ENCODE measurements at places on chromosomes 5 and 9. TPM values are rescaled to one million over a fixed set of nuclear protein-coding genes. Genes with fewer than 3 reads are reported as not detected.

The RPL12 gene
- 1,457 TPM for total RNA-seq

The GRAMD2B gene
- 8.4 TPM for total RNA-seq

The IL13 gene
- total RNA-seq: 69.0 TPM

The C5orf34 gene
- 9.0 TPM for total RNA-seq

The EGFL7 gene
- total RNA-seq: 0.61 TPM

The BNC2 gene
- 0.18 TPM for total RNA-seq

The N4BP3 gene
- 5.3 TPM for total RNA-seq

The TRIM23 gene
- total RNA-seq: 7.8 TPM

The MRPS2 gene
- 71.0 TPM for total RNA-seq

The ERGIC1 gene
- total RNA-seq: 39.9 TPM

The TRMT10B gene
- 12.0 TPM for total RNA-seq

The PCDHGB6 gene
- 0.11 TPM for total RNA-seq

The EFCAB9 gene
- not detected for total RNA-seq

The RASEF gene
- not detected for total RNA-seq

The TPPP gene
- total RNA-seq: 0.38 TPM

The F2RL1 gene
- 1.8 TPM for total RNA-seq

The SEMA5A gene
- total RNA-seq: not detected

- no peaks in the 10 kb centered on the region for H3K4me1 ChIP-seq
- DNase-seq: no peak
- H3K36me3 ChIP-seq: no peaks in the 10 kb centered on the region
- H3K27ac ChIP-seq: no peak overlapping the region
- no peaks in the 10 kb centered on the region for H3K27me3 ChIP-seq
Measured at GRCh38 chr5:146401021-146401420, 46.1 kb upstream of the TCERG1 start.

GRCh38 chr9:19701991-19702390 lies 86.8 kb downstream of the SLC24A2 start:
- no peak overlapping the region for H3K27ac ChIP-seq
- H3K4me1 ChIP-seq: no peaks in the 10 kb centered on the region
- DNase-seq: no peak
- no peaks in the 10 kb centered on the region for H3K36me3 ChIP-seq

DNA sequence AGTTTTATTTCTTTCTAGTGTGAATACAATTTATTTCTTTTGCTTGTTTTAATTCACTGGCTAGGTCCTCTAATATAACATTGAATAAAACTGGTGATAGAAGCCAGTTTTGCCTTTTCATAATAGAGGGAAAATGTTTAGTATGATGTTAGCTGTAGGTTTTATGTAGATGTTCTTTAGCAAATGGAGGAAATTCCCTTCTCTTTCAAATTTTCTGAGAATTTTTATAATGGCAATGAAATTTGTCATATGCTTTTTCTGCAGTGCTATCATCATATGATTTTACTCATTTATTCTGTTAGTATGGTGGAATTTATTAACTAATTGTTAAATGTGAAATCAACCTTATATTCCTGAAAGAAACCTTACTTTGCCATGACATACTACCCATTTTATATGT lies 18.1 kb upstream of the MACROH2A1 start:
- no peaks in the 10 kb centered on the region for H3K36me3 ChIP-seq
- no peaks in the 10 kb centered on the region for H3K27me3 ChIP-seq
- H3K4me3 ChIP-seq: no peak overlapping the region
- H3K27ac ChIP-seq: no peak overlapping the region
- H3K4me1 ChIP-seq: no peaks in the 10 kb centered on the region

DNA sequence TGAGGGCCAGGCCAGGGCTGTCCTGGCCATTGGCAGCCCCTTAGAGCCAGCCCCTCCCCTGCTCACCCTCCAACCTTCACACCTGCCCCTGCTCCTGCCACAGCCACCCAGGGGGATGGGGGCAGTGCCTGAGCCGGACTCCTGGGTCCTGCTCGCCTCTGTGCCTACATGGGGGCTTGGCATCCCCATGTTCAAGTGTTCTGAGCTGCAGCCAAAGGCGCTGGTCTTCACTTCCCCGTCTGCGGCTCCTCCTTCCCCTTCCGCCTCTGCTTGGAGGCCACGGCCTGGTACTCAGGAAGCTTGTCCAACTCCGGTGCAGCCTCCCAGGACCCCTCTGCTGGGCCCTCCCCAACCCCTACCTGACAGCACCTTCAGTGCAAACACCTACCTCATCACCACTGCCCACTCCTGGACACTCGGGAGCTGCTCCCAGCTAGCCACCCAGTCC lies 2.3 kb upstream of the DNLZ start:
- H3K27ac ChIP-seq: no peak overlapping the region
- no peak overlapping the region for H3K4me3 ChIP-seq
- no peaks in the 10 kb centered on the region for H3K36me3 ChIP-seq
- no peak for DNase-seq

DNA sequence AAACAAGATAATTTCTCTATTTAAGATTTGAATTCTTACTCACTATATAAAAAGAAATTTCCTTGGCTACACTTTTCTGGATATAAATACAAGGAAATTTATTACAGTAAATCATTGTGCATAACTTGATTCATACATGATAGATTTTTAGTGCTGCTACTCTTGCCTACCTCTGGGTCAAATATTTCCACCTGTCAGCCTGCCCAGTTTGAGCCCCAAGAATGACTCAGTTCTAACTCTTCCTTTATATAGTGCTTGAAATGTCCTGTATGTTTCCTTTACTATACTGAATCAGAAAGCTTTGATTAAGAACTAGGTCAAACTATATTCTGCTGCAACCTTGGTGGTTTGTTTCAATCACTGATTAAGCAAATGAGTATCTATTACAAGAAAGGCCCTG lies 147.4 kb upstream of the FTMT start:
- no peaks in the 10 kb centered on the region for H3K4me1 ChIP-seq
- DNase-seq: no peak
- no peak overlapping the region for H3K4me3 ChIP-seq
- no peaks in the 10 kb centered on the region for H3K27me3 ChIP-seq
- no peaks in the 10 kb centered on the region for H3K36me3 ChIP-seq

GRCh38 chr5:19880859-19881436 lies 107.1 kb downstream of the CDH18 start:
- H3K27ac ChIP-seq: no peak overlapping the region
- no peak for DNase-seq

GRCh38 chr5:126707080-126707479 lies 69.9 kb upstream of the LMNB1 start:
- no peak for DNase-seq
- no peaks in the 10 kb centered on the region for H3K36me3 ChIP-seq
- no peak overlapping the region for H3K4me3 ChIP-seq
- no peaks in the 10 kb centered on the region for H3K4me1 ChIP-seq
- H3K27ac ChIP-seq: no peak overlapping the region

- no peak for DNase-seq
- H3K27ac ChIP-seq: no peak overlapping the region
- H3K4me3 ChIP-seq: no peak overlapping the region
Measured at GRCh38 chr5:107876906-107877305, 206.2 kb upstream of the EFNA5 start.

DNA sequence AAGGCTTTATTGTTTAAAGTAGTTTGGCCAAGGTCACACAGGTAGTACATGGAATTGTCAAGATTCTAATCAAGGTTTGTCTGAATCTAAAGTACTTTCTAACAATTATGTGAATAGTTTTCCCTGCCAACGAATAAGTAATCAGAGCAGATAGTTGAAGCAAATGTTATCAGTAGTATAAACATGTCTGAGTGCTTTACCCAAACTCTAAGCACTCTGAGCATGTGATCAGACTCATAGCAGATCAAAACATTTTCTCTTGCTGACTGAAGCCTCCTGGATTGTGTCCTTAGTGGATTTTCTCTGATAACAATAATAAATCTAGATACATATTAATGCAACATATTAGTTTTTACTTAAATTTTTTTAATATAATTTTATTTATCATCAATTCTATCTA lies 995.0 kb downstream of the EFNA5 start:
- no peak overlapping the region for H3K27ac ChIP-seq
- H3K4me1 ChIP-seq: no peaks in the 10 kb centered on the region
- no peaks in the 10 kb centered on the region for H3K27me3 ChIP-seq
- DNase-seq: no peak
- no peaks in the 10 kb centered on the region for H3K36me3 ChIP-seq

- H3K27ac ChIP-seq: no peak overlapping the region
- DNase-seq: no peak
- H3K4me1 ChIP-seq: no peaks in the 10 kb centered on the region
- peaks cover 10% of the 10 kb centered on the region for H3K36me3 ChIP-seq
Measured at GRCh38 chr5:143054480-143054941, 284.3 kb downstream of the ARHGAP26 start.

- peaks cover under 1% of the 10 kb centered on the region for H3K36me3 ChIP-seq
- no peak overlapping the region for H3K4me3 ChIP-seq
- H3K4me1 ChIP-seq: peaks cover 8% of the 10 kb centered on the region
- DNase-seq: no peak
- H3K27ac ChIP-seq: no peak overlapping the region
Measured at GRCh38 chr5:154044581-154044980, 5.8 kb downstream of the MFAP3 start.

- no peak overlapping the region for H3K27ac ChIP-seq
- peaks cover 85% of the 10 kb centered on the region for H3K4me1 ChIP-seq
- DNase-seq: no peak
Measured at GRCh38 chr5:149526845-149527590, 24.2 kb downstream of the CSNK1A1 start.

DNA sequence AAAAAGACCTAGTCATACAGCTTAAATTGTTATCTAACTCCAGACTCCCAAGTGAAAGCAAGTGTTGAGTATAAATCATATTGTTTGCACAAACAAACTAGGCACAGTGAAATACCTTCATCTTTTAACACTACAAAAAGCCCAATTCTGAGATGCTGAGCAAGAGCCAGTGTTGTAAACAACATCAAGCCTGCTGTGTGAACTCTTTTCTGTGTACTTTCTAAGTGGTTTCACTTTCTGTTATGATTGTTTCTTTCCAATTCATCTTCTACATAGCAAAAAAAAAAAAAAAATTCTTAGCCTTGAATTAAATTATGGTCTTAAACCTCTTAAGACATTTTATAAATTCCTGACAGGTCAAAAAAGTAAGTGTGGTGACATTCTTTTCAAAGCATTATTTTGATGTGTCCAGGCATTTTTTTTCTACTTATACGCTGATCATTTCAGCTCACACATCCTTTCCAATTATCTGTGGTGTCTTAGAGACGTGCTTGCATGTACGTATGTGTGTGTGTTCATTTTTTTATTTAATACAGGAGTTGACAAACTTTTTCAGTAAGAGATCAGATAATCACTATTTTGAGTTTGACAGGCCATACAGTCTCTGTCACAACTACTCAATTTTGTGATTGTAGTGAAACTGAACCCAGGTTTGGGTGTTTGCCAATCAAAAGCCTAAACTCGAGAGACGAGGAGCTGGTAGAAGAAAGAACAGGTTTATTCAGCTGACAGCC lies 556.1 kb downstream of the CDH9 start:
- H3K27me3 ChIP-seq: no peaks in the 10 kb centered on the region
- no peaks in the 10 kb centered on the region for H3K36me3 ChIP-seq
- no peak overlapping the region for H3K27ac ChIP-seq

DNA sequence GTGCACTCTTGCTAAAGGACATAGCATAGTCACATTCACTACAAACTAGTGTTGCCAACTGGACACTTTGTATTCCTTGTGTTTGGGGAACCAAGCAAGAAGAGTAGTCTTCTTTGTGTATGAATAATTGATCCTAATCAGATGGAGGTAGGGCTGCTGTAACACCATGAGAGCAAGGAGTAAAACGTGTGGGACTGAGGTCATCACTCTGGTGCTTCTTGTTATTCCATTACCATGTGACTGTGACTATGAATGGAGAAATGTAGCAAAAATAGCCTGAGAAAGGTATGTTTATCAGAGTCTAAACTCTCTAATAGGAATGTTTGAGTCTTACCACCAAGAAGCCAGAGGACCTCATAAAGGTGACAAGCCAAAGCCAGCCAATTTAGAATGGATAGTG lies 966.9 kb downstream of the TAF11L14 start:
- no peaks in the 10 kb centered on the region for H3K27me3 ChIP-seq
- H3K36me3 ChIP-seq: no peaks in the 10 kb centered on the region
- DNase-seq: no peak
- no peaks in the 10 kb centered on the region for H3K4me1 ChIP-seq
- no peak overlapping the region for H3K4me3 ChIP-seq

GRCh38 chr5:115543365-115544042 lies 1.1 kb downstream of the FEM1C start:
- peak overlapping the region; percentile 74 for H3K4me3 ChIP-seq
- H3K27me3 ChIP-seq: no peaks in the 10 kb centered on the region
- peak overlapping the region; percentile 91 for H3K27ac ChIP-seq
- peaks cover 55% of the 10 kb centered on the region for H3K4me1 ChIP-seq

- no peak overlapping the region for H3K27ac ChIP-seq
- no peak overlapping the region for H3K4me3 ChIP-seq
- peaks cover 4% of the 10 kb centered on the region for H3K27me3 ChIP-seq
- no peaks in the 10 kb centered on the region for H3K36me3 ChIP-seq
- no peak for DNase-seq
- H3K4me1 ChIP-seq: no peaks in the 10 kb centered on the region
Measured at GRCh38 chr5:58490402-58491050, 709 bp upstream of the GAPT start.

GRCh38 chr9:4090491-4090890 lies 209.4 kb downstream of the GLIS3 start:
- no peaks in the 10 kb centered on the region for H3K27me3 ChIP-seq
- H3K27ac ChIP-seq: no peak overlapping the region
- H3K4me1 ChIP-seq: no peaks in the 10 kb centered on the region
- H3K4me3 ChIP-seq: no peak overlapping the region

DNA sequence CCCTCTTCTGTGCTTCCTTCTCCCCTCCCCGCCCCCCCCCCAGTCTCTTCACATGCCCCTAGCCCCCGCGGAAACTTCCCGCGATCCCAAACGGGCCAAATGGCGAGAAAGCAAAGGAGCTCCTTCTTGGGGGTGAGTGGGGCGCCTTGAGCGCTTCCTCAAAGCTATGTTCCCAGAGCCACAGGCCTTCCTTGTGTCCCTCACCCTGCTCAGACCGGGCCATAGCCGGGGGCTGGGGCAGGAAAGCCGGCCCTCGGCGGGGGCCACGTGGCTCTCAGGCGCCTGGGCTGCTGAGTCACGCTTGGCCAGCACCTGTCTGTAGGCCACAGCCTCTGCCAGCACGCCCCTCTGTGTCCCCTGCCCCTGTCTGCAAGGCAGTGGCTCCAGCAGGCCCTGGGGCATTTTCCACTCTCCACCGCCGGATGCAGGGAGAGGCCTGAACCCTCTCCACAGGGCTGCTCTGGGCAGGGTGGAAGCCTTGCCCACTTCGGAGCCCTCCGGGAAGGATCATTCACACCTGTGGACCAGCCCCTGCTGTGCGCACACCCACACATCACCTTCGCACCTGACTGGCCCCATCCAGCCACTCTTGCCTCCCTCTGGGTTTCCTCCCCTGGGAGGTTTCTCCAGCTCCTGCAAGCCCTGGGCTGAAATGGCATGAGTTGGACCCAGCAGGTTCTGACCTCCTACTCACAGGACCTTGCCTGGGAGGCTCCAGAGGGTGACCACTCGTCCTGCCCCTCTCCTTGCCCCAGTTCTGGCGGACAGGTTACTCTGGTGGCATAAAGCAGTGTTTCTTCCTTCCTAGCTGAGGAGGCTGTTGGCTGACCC lies 1.2 kb upstream of the SQSTM1 start:
- peak overlapping the region; percentile 43 for H3K4me3 ChIP-seq
- peak; percentile 36 for DNase-seq
- H3K4me1 ChIP-seq: peaks cover 36% of the 10 kb centered on the region
- peaks cover 7% of the 10 kb centered on the region for H3K36me3 ChIP-seq
- H3K27me3 ChIP-seq: no peaks in the 10 kb centered on the region
